Left renal pelvis (tissue), 4 donors: ENCODE measurements at places on chromosomes 11 and 22. TPM values are rescaled to one million over a fixed set of nuclear protein-coding genes. Genes with fewer than 3 reads are reported as not detected.

- DNase-seq = no peak
Observed at GRCh38 chr11:63534895-63535461, 1.6 kb upstream of the PLAAT4 start.

- no peak for DNase-seq
Observed at GRCh38 chr11:1484695-1485503, 1.7 kb downstream of the MOB2 start.

The SCUBE1 gene
- 9.1 TPM for polyA plus RNA-seq

DNA sequence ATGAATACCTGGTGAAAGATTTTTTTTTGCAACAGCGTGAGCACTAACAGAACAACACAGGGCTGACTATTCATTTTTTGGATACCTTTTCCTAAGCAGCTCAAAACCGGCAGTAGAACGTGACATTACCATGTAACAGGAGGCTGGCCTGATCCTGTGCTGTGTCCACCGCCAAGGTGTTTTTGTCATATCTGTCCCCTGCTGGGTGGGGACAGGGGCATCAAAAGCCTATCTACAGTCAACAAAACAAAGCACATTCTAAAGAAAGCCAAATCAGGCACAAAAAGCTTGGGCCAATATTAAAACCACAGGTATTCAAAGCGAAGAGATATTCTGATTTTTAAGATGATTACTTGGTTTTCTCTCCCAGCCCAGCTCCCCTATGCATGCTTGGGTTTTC is 151.2 kb downstream of the LRRC4C start:
- no peak for DNase-seq

DNA sequence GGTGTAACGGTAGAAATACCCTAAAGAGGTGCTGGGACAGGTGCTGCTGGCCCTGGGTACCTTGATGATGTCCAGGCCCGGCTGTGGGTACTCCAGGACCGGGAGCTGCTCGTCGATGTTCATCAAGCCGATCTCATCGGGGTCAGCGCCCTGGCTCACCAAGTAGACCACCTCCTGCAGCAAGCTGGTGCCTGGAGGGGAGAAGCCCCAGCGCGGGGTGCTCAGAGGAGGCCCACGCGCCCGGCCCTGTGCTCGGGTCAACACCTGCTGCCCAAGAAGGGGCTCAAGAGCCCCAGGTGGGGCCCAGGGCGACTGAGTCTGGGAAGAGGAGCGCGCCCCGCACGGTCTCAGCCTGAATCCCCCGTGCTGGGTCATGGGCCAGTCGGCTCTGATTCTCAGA is 20.6 kb downstream of the SULT4A1 start:
- DNase-seq = no peak

DNA sequence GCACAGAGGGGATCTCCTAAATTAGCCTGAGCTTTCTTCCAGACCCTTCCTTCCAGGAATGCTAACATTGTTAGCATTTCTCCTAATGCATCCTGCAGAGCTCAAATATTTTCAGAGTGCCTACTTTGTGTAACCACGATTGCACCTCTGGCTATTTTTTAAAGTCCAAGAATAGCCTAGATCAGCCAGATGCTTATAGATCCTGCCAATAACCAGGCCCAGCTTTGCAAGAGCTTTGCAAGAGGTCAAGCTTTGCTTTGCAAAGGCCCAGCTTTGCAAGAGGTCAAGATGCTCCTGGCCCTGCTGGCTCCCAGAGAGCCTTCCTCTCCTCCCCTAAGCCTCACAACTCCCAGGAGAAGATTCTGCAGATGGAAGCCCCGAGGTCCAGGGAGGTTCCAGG is 491.9 kb downstream of the MN1 start:
- no peak for DNase-seq

The KCNQ1 gene
- 9.5 TPM for polyA plus RNA-seq

GRCh38 chr22:29701155-29701999 is 18.4 kb upstream of the CABP7 start:
- DNase-seq = no peak

DNA sequence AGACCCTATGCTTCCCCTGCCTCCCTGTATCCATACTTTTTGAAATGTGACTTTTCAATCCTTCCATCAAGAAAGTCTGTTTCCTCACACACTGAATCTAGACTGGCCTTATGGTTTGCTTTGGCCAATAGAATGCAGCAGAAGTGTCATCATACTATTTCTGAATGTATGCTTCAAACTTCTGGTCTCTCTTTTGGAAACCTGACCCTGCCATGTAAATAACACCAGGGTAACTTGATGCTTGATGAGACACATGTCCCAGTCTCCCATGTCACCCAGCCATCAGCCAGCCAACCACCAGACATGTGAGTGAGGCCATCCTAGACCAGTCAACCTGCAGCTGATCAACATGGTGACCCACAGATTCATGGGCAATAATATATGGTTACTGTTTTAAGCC is 29.7 kb upstream of the CAVIN3 start:
- DNase-seq = no peak

- DNase-seq = no peak
Observed at GRCh38 chr11:114176321-114176720, 116.8 kb downstream of the ZBTB16 start.

DNA sequence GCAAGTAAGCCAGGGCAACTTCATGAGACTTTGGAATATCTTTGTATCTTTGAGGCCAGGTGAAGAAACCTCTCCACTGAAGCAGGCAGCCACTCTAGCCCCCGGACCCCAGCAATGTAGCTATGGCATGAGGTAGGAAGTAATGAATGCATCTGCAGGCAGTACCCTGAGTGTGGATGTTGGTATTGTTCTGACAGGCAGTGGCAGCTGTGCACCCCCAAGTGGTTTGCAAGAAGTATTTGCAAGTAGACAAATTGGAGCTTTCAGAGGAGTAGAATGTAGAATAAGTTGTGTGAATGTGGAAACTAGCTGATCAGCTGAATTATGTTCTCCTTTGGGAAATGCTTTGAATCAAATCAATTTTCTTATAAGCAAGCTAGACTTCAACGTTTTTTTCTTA is 194.4 kb upstream of the PGR start:
- no peak for DNase-seq

DNA sequence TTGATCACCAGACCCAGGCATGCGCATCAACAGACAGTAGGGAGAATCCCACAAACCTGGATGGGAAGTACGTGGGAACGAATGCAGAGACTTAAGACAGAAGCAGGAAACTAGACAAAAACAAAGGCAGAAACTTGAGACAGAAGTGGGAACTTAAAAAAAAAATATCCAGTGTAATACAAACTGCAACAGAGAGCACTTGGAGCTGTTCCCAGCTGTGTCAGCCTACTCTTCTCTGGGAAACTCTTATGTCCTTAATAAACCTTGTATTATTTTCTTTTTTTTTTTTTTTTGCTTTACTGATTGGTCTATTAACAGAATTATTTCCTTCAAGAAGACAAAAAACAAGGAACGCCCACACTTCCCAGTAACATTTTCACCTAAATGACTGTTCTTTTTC is 1818.1 kb upstream of the RAG2 start:
- DNase-seq = no peak

DNA sequence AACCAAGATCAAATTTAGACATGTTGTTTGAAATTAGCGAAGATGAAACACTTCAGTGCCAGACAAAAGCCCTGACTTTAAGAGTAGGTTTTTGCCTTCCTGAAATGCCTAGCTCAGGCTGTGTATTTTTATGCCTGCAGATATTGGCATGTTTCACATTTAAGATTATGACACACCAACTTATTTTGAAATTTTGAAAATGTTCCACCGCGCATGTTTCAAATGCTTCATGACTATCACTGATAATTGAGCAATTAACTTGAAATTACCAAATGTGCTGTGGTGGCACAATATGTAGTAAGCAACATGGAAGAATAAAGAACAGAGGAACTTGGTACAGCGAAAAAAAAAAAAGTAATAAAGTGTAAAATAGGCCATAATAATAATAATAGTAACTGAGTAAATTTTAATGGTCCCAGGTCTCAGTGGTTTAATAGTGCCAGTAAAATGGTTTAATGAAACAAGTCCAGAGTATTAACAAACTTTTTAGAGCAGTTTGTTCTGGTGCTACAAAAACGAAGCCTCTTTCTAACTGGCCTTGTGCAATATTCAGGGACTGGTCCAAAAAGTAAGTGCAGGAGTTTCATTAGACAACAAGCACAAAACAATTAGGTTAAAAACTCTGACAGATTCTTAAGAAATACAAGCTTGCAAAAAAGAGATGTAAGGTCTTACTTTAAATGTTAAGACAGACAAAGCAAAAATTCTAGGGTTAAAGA is 112.5 kb upstream of the SOX6 start:
- no peak for DNase-seq

The OR2AG2 gene
- polyA plus RNA-seq = 0.05 TPM

- no peak for DNase-seq
Observed at GRCh38 chr22:48188231-48188721, 1425.8 kb downstream of the TBC1D22A start.

DNA sequence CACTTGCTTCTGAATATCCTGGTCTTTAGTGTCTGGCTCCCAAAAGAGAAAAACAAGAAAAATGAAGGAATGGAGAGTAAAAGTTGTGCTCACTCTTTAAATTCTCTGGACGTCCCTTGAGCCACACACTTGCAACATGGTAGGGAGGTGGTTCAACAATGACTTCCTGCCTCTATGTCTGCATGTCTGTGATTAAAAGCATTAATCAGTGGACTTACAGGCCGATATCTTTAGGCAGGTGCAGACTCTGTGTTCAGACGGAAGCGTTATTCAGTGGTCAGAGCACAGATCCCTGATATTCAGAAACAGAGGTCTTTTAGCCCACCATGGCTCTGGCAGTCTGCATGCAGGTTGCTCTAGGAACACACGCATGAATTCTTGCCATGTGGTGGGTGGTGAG is 1920.0 kb upstream of the RAG2 start:
- DNase-seq = no peak

DNA sequence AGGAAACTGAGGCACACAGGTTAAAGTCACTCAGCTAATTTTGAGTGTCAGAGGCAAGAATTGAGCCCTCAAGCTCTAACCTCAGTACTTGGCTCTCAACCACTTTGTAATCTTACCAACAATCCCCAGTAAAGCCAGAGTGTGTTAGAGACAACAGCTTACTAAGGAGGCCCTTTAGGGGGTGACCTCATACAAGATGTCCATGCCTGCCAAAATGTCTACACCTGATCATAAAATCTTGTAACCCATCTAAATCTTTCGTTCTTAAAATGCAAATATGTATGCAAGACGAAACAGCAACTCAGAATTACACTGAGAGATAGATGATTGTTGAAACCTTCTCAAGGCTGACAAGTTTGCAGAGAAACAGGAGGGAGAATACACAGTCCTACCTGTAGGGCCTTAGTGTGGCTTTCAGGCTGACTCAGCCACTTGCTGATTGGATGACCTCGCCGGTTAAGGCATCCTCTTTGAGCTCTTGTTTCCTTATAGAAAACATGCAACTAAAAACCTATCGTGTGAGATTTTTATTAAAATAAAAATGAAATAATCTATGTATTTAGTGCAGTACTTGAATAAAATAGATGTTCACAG is 143.2 kb downstream of the OPCML start:
- no peak for DNase-seq

- DNase-seq = no peak
Observed at GRCh38 chr11:59403546-59403945, 22.7 kb downstream of the OR5A2 start.
